Bronchus fibroblast of lung (primary cell): ENCODE measurements at places on chromosomes 13 and 19. TPM values are rescaled to one million over a fixed set of nuclear protein-coding genes. Genes with fewer than 3 reads are reported as not detected.

The SYNGR4 gene
- total RNA-seq: not detected in 2 replicates

The CEACAM1 gene
- not detected in 2 replicates for total RNA-seq

The CRX gene
- total RNA-seq: not detected in 2 replicates

The TNFSF13B gene
- 0.74 and 2.5 TPM in 2 replicates for total RNA-seq

The ICAM5 gene
- 2.9 and 3.6 TPM in 2 replicates for total RNA-seq
